EL (cell line): ENCODE measurements at places on chromosomes 7 and 10.
A peak's percentile ranks its signal among the peaks of the same experiment; 100 is the strongest.

DNA sequence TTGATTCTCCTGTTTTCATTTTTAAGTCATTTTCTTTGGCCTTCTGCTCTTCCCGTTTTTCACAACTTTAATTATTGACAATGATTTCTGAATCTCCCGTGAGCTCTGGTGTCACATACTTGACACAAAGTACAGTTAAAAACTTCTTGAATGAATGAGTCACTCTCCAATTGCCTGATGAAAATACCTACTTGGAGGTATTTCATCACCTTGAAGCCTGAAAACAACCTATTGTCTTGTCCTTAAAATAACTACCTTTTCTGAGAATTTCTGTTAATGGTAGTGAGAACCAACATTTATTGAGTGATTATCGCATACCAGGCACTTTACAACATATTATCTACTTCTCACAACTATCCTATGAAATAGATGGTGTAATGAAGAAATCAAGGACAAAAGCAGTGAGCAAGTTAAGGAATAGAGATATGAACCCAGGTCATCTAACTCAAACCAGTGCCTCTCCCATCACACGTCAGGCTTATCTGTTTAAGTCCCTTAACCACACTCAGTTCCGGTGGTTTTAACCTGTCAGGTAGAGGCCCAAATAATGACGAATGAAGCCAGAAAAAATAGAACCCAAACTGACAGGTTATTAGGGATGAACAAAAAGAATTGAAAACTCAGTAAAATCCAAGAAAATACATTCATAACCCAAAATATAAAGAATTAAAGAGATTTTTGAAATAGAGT, 11.6 kb downstream of the BET1 start:
- no peak for DNase-seq

- no peak for DNase-seq
Measured at GRCh38 chr10:35532141-35532540, 73.0 kb upstream of the GJD4 start.

GRCh38 chr7:22375359-22376048, 18.6 kb upstream of the RAPGEF5 start:
- peak; percentile 45 for DNase-seq

DNA sequence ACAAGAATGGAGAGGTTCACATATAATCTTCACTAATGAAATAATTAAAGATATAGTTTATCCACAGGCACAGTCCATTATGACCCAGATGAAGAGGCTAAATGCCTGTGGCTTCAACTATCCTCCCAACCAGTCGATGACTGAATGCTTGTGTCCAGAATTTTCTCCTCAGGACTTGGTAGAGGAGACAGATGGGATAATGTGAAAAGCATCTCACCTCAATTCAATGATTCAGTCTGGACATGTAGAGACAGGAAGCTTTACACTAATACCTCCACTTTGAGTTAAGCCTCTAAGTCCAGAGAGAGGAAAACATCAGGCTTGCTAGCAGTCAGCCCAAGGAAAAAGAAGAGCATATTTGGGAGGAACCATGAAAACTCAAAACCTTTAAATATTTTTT, 59.1 kb upstream of the COL1A2 start:
- peak; percentile 28 for DNase-seq

DNA sequence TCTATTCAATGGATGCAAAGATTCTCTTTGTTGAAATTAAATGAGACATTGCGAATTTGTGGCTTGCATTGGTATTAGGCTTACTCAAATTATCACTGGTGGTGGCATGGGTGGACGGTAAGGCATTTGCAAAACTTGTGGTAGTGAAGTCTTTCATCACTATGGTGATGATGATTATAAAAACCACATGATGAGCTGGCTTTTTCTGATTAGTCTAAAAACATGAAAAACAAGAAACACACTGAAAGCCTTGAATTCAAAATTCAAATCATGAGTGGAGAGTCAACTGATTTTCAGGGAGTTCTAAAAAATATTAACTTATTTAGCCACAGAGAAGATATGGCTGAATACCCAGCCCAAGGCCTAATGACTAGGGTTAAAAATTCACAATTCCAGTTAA, 99.8 kb upstream of the HGF start:
- DNase-seq: no peak
